ENCODE measurements at places on chromosomes 16 and 17. TPM values are rescaled to one million over a fixed set of nuclear protein-coding genes. Genes with fewer than 3 reads are reported as not detected.

- DNase-seq, result no peak
Measured at GRCh38 chr17:76124582-76125390, 16.3 kb downstream of the FOXJ1 start.

GRCh38 chr17:32350666-32351418 is 885 bp downstream of the ZNF207 start:
- DNase-seq, result peak; percentile 64

DNA sequence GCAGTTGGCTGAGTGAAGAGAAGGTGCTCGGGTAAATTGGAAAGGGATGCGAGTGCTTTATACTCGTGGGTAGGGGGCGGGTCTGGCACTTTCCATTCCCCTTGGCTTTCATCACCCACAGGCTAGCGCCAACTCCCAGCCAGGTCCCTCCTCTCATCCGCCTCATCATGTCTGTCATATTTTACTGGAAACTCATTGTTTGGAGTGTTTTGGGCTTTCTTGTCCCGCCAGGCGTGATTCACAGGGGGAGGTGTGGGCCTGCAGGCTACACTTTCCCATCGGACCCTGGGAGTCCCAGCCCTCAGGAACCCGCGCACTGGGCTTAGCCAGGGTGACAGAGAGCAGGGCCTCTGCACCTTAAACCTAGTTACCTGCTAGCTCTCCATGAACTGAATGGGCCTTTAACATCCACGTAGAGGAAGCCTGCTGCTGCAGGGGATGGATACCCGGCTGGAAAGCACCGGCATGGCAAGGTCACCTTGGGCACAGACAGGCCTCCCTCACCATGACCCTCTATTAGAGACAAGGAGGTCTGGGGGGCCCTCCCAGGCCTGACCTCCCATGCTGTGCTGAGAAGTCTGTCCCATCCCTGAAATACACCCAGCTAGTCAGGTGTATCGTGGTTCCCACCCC is at the start of gene KRT14:
TSS of gene KRT14 (minus strand) at position 33 of the 633 bp plus-strand sequence. CDS start 61 bp downstream, outside the sequence.
- DNase-seq, result no peak

DNA sequence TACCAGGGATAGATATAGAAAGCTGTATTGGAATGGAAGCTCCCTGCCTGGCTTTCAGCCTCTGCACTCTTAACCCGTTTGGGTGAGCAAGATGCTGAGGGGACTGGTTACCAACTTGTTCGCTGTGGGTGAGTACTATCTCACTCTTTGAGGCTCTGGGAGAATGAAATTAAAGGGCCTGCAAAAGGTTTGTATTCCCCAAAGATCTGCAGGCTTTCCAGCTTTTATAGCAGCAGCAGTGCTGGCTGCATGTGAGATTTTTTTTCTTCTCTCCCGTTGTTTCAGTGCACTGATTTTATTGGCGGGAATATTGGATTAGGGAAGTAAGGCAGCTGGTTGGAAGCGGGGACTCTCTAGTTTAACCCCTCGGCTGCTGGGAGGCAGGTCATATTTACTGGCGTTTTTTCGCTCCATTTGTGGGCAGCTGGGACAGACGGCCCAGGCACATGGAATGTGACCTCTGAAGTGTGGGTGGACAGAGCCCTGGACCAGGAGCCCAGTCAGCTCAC is 30.9 kb downstream of the C17orf75 start:
- peak; percentile 22 for DNase-seq

- no peak for DNase-seq
Measured at GRCh38 chr16:5422047-5422446, 324.5 kb upstream of the EEF2KMT start.

DNA sequence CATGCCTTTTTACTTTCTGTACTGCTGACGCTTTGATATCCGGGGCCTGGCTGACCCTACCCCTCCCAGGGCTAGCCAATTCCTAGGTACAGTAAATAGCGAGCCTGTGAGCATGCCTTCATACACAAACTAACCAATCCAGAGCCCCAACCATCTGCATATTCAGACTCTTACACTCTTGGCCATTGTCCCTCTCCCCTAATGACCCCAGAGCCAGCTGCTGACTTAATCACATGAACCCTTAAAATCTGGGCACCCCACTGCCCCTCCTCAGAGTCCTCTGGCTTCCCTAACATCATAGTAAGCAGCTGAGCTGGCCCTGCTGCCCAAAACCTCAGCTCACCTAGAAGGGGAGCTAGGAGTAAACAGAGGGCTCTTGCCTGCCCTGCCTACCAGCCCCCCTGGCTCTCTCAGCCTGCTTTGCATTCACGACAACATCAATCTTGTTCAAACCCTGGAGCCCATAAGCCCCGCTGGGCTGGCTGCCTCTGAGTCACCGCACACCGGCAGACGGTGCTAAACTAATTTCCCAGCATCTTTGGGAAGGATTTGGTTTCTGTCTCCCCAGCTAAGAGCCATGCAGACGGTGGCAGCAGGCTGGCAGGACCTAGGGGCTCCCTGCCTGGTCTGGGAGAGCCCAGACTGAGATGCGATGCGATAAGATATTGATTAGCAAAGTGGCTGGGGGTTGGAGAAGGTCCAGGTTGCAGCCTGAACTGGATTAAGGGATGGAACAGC is 63.2 kb downstream of the CLEC19A start:
- no peak for DNase-seq

DNA sequence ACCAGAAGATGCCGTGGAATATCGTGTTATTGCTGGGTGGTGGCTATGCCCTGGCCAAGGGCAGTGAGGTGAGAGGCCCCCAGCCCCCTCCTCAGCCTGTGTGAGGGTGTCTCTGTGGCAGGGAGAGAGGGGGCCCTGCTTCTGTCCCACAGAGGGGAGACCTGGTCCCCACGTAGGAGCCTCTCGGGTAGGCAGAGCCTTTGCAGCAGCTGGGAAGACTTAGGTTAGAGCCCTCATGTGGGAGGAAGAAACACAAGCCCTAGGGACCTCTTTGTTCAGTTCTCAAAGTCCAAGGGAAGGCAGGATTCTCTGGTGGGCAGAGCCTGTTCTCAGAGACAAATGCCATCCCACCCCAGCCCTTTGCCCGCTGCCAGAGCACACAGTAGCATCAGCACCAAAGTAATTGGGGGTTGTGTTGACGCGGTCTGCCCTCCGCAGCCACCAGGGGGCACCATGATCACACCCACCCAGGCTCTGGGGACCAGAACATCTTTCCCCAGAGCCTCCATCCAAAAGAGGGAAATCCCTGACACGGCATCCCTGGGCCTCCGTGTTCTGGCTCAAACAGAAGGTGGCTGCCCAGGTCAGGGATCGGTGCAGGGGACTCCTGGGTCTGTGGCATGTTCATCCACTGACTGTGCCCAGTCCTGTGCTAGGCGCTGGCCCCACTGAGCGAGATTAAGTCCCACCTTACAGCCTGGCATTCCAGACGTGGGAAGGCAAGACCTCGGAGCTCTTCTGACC is 11.5 kb upstream of the FOXN1 start:
- DNase-seq, result peak; percentile 86

DNA sequence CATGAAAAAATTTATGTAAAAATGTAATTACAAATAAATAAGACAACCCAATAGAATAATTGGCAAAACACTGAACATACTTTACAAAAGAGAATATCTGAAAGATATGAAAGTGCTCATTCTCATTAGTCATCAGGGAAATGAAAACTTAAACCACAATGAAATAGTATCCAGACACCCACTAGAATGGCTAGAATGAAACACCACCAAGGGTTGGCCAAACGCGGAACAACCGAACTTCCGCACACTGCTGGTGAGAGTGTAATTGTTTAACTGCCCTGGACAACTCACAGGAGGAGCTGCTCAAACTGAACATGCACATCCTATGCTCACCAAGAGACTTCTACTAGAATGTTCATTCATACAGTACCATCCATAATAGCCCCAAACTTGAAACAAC is 5.8 kb upstream of the ZDHHC7 start:
- DNase-seq, result no peak

DNA sequence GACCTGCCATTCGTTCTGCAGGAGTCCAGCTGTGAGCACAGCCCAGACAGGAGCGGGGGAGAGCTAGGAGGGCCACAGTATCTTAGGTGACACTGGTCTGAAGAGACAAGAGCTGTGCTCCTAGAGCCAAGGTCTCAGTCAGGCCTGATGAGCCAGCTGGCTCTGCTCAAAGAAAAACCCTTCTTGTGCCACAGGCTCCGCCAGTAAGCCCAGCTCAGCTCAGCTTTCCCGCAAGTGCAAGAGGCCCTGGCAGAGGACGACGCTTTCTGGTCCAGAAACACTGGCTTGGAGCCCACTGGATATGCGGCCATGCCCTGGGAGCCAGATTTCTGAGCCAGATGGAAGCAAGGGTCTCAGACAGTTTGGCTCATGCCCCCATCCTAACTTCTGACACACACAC is 23.9 kb downstream of the PEMT start:
- no peak for DNase-seq

DNA sequence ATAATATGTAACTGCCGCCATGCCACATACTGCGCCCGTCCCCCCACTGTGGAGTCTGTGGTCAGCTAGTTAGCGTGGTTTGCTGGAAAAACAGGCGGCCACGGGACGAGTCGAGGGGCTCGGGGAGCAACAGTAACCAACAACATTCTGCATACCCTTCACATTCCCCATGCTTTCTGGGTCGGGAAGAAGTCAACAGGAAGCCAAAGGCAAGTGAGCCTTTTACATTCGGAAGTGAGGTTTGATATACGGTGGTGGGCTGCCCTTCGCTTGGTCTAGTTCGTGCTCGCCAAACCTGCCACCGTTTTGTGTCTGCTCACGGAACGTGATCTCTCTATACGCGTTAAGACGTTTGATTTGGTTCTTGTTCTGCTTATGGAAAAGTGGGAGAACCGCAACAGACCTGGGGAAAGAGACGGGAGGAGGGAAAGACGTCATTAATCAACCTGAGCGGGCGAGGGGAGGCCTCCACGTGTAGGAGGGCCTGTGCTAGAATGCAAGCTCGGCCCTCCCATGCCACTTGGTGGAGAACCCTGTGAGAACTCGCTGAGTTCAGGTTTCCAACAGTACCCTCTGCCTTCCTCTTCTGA is 28.9 kb upstream of the CFAP20 start:
- no peak for DNase-seq

GRCh38 chr16:84917492-84917891 is 93.8 kb downstream of the ZDHHC7 start:
- DNase-seq, result no peak

- no peak for DNase-seq
Measured at GRCh38 chr17:36198831-36199465, 2.4 kb upstream of the CCL3L1 start.

GRCh38 chr17:17146786-17147406 is 59.2 kb downstream of the PLD6 start:
- DNase-seq, result peak; percentile 52

- no peak for DNase-seq
Measured at GRCh38 chr16:84891149-84891795, 71.5 kb downstream of the CRISPLD2 start.

- peak; percentile 85 for DNase-seq
Measured at GRCh38 chr16:49620158-49620868, 235.6 kb downstream of the ZNF423 start.

DNA sequence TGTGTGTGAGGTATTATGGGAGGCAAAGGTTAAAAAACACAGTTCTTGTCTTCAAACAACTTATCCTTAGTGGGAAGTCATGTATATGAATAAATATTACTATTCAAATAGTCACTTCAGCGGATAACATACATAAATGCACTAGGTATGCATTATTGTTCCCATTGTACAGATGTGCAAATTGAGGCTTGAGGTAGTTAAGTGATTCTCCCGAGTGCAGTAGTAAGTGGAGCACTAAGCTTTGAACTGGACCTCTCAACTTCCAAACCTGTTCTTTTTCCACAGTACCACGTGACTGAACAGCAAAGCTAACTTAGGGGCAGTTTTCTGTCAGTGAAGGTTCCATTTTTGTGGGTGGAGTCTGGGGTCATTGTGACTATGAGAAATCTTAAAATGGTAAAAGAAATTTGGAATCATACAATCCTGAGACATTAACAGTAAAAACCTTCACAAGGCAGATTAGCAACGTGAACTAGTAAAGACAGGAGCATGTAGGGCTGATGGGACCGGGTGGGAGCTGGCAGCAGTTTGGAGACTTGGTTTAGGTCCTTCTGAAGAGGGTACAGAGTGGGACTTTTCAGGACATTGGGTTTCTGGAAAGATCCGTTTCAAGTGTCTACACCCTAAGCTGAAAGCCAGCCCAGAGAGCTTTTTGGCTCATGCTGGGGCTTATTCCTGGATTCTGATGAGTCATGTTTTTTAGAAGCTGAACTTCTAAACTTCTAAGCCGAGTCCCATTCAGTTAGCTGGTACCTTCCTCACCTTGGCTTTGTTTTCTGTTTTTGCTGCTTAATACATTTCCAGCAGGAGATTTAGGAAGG is 204.9 kb downstream of the PRKCA start:
- no peak for DNase-seq

DNA sequence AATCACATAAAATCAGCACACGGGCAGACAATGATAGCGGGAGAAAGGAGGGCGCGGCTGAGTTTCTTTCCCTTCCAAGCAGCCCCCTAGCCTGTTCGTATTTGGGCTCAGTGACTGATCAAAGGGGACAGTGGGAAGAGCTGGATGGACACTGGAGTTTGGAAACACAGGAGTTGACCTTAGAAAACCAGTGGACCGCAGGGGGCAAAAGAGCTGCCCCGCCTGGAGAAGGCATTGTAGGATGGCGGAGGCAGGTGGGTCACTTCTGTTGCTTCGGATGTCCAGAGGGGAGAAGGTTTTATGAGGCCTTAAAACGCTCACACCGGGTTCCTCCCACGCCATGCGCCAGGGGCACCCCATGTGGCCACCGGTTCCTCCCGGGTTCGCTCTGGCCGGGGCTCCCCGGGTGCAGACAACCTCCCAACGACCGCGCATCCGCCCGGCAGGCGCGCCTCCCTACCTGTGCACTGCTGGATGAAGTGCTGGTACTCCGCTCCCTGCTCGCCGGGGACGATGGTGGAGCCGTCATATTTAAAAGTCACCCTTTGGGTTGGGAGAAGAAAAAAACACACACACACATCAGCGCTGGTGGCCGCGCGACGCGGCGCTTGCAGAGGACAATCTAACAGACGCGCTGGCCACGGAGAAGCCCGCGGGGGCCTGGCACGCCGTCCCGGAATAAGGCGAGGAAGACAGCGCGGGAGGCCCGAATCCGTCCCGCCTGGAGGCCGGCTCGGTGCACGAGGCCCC is 662 bp downstream of the COTL1 start:
- no peak for DNase-seq

DNA sequence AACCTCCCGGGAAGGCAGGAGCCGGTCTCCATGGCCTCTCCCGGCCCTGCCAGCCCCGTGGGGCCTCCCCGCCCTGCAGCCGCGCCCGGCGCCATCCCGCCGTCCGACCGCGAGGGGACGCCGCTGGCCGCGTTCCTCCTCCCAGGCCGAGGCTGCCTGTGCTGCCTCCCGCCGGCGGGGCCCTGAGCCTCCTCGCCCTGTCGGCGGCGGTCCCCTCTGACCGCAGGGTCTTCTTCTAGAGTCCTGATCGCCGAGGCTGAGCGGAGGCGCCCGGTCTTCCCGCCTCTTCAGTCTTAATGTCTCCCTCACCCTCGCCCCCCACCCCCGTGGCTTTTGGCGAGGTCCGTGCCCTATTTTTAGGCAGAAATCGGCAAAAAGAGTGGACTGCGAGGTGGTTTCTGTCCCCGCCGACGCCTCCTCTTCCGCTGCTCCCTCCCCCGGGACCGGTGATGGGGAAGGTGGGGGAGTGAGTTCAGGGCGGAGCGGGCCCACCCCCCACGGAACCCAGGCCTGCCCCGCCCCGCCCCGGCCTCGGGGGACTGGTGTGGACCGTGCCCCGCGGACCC is 794 bp upstream of the CPNE7 start:
- DNase-seq, result no peak

The AGRP gene
- not detected for total RNA-seq

The ABCA10 gene
- total RNA-seq, result not detected

The GPR179 gene
- total RNA-seq, result not detected

The AOC2 gene
- 0.86 TPM for total RNA-seq

The RAB37 gene
- total RNA-seq, result 3.0 TPM

The PRPSAP2 gene
- total RNA-seq, result 187 TPM

Data from SJCRH30 (cell line).